ENCODE measurements at places on chromosomes 2 and 18. TPM values are rescaled to one million over a fixed set of nuclear protein-coding genes. Genes with fewer than 3 reads are reported as not detected.

Gene USP34
- 180 TPM for polyA plus RNA-seq

Gene OR6B2
- polyA plus RNA-seq: not detected

Gene GRHL1
- polyA plus RNA-seq: 6.9 TPM

Gene EFHD1
- 15.1 TPM for polyA plus RNA-seq

Gene CNPPD1
- polyA plus RNA-seq: 46.1 TPM

Gene ABCB11
- polyA plus RNA-seq: 0.14 TPM

Gene TUBA3E
- 0.13 TPM for polyA plus RNA-seq

Gene RGPD8
- 3.6 TPM for polyA plus RNA-seq

Gene TOGARAM2
- polyA plus RNA-seq: 4.1 TPM

Gene LMAN2L
- polyA plus RNA-seq: 45.3 TPM

Gene LRRTM4
- polyA plus RNA-seq: 1.1 TPM

Gene NOSTRIN
- polyA plus RNA-seq: 32.6 TPM

Gene BOLL
- 0.12 TPM for polyA plus RNA-seq

Gene SLC5A7
- polyA plus RNA-seq: 0.16 TPM

Gene EML6
- polyA plus RNA-seq: 0.75 TPM

Gene TWIST2
- 6.7 TPM for polyA plus RNA-seq

Gene UCN
- 3.4 TPM for polyA plus RNA-seq

Gene SERPINB4
- polyA plus RNA-seq: not detected

Gene STPG4
- polyA plus RNA-seq: 0.13 TPM

Gene UNC80
- polyA plus RNA-seq: 1.6 TPM

Gene B4GALT6
- polyA plus RNA-seq: 21.3 TPM

Gene FSIP2
- 2.9 TPM for polyA plus RNA-seq

Gene CCDC148
- polyA plus RNA-seq: 5.3 TPM

Gene CNGA3
- polyA plus RNA-seq: 0.15 TPM

Gene TCF7L1
- polyA plus RNA-seq: 48.0 TPM

Gene C2orf15
- 8.2 TPM for polyA plus RNA-seq

Gene C2orf80
- 0.19 TPM for polyA plus RNA-seq

Gene ACMSD
- polyA plus RNA-seq: 1.9 TPM

Gene CYRIA
- polyA plus RNA-seq: 14.2 TPM

Gene ARL5A
- 37.0 TPM for polyA plus RNA-seq

Gene SLC38A11
- polyA plus RNA-seq: 3.5 TPM

Gene POTEI
- polyA plus RNA-seq: 0.90 TPM

Gene CCDC74A
- polyA plus RNA-seq: 9.9 TPM

Gene ANKAR
- polyA plus RNA-seq: 21.1 TPM

Gene SP3
- 86.1 TPM for polyA plus RNA-seq

Gene DSG2
- polyA plus RNA-seq: 45.3 TPM

Gene SLC9A2
- 0.21 TPM for polyA plus RNA-seq

Gene REG3A
- not detected for polyA plus RNA-seq

Gene FEV
- polyA plus RNA-seq: not detected

Gene TBR1
- polyA plus RNA-seq: not detected

Gene CRYBA2
- not detected for polyA plus RNA-seq

Gene ICA1L
- 18.4 TPM for polyA plus RNA-seq

Gene FIGN
- 7.3 TPM for polyA plus RNA-seq

Gene CPLX4
- polyA plus RNA-seq: not detected

All from right lung (tissue), 10 donors.